ENCODE measurements at places on chromosomes 7 and 10.

DNA sequence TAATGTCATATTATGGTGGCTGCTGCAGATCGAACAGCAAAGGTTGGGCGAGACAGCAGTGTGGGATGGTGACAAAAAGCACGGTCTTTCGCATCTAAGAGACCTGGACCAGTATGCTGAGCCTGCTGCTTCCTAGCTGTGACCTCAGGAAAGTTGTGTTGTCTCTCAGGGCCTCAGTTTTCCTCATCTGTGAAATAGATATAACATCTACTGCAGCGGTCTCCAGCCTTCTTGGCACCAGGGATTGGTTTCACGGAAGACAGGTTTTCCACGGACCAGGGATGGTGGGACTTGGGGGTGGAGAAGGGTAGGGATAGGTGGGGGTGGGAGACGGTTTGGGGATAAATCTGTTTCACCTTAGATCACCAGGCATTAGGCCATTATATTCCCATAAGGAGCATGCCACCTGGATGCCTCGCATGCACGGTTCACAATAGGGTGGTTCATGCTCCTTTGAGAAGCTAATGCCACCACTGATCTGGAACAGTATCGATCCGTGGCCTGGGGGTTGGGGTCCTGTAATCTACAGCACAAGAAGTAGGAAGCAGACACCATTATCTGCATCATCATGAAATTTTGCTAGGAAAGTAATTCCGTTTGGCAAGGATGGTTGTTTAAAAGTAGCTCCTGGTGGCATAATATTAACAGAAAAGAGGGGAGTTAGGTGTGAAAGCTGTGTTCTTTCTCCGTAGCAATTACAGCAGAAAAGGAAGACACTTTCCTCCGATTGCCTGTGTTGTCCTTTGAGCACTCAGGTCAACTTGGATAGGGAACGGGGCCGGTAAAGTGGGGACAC is 10.8 kb downstream of the KLF6 start:
- DNase-seq = no peak

- no peak for DNase-seq
Measured at GRCh38 chr10:53009961-53010907, 237.7 kb upstream of the MBL2 start.

GRCh38 chr10:93604146-93604545 is 3.1 kb upstream of the RBP4 start:
- no peak for DNase-seq

GRCh38 chr7:32255036-32255435 is 184.8 kb upstream of the PDE1C start:
- DNase-seq = no peak

DNA sequence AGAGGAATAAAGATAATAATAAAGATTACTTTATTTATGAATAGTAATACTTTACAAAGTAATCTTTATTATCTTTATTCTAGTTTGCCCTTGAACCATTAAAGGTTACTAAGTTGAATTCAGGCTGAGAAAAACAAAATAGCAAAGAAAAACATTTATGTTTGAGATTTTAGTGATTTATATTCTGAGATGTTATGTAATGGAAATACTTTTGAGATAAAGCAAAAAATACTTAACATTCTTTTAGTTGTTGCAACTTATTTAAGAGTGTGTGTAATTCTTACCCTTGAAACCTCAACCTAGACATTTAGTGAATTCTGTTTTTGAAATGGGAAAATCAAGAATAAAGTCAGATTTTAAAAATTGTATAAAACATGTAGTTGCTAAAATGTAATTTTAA is 40.0 kb downstream of the MINPP1 start:
- no peak for DNase-seq

GRCh38 chr10:72588266-72588665 is 37.6 kb downstream of the MICU1 start:
- no peak for DNase-seq

- DNase-seq = no peak
Measured at GRCh38 chr7:150321788-150322113, 1.4 kb upstream of the LRRC61 start.

- no peak for DNase-seq
Measured at GRCh38 chr10:113856563-113856962, 2.1 kb downstream of the NHLRC2 start.

DNA sequence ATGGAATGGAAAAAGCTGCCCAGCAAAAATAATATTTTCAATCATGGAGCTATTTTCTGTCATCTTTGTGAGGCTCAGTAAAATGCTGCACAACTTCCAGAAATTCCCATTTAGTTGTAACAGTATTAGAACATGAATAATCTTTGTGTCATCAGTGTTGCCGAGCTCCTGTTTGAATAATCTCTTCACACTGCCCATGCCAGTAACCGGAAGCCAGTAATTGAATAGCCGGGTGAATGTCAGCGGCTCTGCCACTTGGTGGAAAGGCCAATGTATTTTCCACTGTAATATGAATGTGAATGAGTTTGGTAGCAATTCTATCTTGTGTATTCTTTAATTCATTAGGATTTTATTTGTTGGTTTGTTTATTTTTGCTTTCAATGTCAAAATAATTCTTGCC is 172.5 kb upstream of the INSYN2A start:
- DNase-seq = no peak

GRCh38 chr7:100200693-100201092 is 19.1 kb upstream of the PVRIG start:
- DNase-seq = no peak

DNA sequence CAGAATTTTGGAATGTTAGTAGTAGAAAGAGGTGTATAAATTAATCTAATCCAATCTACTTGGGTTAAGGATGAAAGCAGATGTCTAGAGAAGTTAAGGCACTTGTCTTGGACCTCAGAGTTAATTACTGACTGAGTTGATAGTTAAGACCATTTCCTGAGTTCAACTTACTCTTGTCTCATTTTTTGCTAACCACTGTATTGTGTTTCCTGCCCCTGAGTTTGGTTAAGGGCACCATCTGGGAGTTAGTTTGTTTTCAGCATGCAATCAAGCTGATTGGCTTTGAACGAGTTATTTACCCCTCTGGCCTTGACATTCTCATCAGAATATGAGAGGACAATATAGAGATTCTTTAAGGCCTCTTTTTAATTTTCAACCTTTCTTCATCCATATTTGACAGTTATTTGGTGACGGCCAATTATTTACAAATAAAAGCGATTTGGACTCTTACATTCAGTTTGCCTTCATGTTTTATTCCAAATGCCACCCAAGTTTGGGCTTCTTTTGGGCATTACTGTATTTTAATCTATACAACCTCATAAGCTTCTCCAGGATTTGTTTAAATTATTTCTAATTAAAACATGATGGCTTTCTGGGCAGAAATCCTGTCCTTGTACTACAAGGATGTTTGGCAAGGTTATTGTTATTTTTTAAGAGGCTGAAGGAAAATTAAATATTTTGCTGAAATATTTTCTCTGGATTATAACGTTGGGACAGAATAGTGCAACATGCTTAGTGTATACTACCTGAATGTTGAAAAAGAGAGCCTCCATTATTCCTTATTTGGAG is 225.0 kb downstream of the CACNB2 start:
- DNase-seq = no peak

GRCh38 chr7:24401628-24402593 is 117.9 kb downstream of the NPY start:
- DNase-seq = no peak

DNA sequence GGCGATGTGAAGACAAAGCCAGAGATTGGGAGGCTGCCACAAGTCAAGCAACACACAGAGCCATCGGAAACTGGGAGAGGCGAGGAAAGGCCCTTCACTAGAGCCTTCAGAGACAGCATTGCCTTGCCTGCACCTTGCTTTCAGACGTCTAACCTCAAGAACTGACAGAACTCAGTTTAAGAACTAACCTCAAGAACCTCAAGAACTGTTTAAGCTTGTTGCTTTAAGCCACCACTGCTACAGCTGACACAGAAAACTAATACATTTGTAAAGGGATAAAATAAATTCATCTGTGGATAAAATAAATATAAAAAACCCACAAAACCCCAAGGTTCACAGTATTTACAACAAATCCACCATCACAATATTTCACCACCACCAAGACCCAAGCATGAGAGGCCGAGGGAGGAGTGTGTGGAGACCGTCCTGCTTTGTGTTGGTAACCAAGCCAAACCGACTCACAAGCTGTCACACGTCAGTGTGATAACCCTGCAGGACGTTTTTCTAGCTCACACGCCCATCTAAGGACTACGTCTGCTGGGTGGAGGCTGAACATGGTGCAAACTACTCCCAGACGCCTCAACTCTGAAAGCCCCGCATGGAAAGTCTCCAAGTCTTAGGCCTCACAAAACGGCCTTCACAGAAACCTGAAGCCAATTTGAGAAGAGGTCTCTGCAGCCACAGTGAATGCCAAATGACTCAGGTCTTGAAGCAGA is 116.8 kb downstream of the ABLIM1 start:
- DNase-seq = peak; percentile 64

DNA sequence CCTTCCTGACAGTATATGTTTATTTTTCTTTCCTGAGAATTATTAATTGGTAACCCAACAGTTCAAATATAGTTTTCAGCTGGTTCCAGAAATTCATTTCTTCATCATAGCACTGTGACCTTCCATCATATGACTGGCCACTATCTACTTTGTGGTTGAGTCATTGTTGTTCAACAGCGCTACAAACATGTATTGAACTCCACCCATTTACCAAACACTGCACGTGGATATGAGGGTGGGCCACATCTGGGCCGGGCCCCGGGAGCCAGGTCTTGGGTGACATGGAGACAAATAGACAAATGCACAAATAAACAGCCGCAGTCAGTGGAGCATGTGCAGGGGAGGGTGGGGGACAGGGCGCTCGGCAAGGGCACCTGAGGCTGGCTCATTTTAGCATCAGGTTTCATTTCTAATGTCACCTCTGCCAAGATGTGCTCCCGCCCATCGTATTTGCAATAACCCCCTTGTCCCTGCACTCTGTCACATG is 24.0 kb upstream of the EEPD1 start:
- no peak for DNase-seq

DNA sequence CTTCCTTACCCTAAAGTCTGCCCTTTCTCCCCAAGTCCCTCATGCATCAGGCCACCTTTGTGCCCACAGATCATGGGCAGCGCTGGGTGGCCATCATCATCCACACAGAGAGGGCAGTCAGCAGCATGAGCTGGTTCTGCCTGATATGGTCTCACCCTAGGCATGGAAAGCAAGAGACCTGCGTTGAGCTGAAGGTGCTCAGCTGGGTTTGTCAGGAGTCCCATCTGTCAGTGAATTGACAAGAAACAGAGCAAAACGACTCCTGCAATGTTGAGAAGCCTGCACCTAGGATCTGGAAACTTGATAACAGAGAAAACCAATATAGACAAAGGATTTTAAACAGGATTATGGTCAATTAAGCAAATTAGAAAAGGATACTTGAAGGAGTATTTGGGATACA is 242.7 kb upstream of the PRSS1 start:
- no peak for DNase-seq

- no peak for DNase-seq
Measured at GRCh38 chr7:108057951-108058481, 55.1 kb upstream of the LAMB1 start.

DNA sequence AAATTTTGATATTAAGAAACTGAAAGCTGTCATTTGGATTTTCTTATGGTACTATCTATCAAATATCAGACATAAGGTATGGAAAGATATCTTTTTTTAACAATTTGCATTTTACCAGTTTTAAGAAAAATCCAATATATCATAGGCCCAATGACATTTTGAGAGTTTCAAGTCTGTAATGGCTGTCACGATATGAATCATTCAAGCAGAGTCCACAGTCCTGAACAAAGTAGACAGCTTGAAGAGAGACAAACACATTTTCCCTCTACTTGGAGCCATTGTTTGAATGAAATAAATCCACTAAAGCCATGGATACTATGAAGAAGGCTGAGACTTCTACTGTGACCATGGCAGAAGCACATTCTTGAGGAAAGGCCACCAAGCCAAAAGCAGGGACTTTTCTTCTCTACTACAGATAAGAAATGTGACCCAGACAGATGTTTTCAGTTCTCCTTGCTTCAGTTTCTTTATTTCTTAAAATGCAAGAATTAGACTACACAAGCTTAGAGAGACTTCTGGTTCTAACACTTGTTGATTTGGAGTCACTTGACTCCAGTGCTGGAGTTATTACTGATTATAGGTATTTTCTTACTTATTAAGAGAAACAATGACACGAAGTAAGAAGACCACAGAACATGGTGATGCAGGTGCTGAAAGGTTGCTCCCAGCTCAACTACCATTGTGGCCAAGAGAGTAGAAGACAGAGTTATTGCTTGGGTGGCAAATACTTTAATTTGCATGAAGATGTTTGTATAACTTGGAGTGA is 429.1 kb downstream of the KIF20B start:
- no peak for DNase-seq

DNA sequence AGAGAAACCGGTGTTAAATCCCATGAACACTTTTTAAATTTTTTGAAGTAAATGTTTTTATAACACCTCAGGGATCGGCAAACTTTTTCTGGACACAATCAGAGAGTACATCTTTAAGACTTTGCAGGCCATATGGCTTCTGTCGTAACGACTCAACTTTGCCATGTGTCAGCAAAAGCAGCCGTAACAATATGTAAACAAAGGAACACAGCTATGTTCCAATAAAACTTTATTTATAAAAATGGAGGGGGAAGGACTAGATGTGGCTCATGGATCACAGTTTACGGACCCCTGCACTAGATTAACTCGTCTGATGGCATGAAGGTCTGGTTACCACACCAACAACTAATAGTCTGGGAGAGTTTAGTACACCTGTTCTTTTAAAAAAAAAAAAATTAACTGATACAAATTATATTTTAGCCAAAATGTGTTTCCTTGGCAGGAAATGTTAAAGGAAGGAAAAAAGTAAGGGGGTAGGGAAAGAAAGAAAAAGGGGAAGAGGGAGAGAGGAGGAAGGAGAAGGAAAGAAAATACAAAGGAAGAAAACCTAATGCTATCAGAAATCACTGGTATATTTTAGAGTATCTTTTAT is 50.2 kb downstream of the ABI1 start:
- DNase-seq = no peak

DNA sequence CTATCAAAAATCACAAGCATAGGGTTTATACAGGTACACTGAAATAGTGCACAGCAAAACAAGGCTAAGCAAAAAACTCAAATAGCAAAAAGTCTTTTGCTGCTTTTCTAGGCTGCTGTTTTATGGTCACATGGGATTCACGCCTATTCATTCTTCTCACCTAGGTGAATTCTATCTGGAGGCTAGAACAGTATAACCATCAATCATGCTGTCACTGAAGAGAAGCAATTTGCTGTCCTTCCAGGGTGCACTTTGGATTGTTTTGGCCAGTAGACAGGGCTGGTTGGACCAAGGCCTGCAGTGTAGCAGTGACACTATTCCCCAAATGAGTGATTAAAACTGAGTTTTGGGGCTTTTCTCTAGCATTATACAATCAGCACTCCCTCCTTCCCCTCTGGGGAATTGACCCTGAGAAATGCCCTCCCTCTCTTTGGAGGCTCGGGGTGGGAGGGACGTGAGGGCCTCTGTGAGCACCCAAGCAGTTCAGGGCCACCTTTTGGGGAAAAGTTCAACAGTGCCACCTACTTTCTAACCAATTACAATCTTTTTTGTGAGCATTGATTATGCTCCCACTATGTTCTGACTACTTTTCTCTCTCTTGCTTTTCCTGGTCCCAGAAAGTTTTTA is 16.2 kb upstream of the SND1 start:
- DNase-seq = no peak

GRCh38 chr7:22858640-22859561 is 36.3 kb upstream of the TOMM7 start:
- no peak for DNase-seq

GRCh38 chr7:101595246-101595645 is 33.9 kb downstream of the MYL10 start:
- no peak for DNase-seq

GRCh38 chr10:49050366-49050765 is 65.0 kb downstream of the VSTM4 start:
- DNase-seq = no peak

GRCh38 chr10:116237260-116237659 is 35.7 kb downstream of the GFRA1 start:
- DNase-seq = no peak

GRCh38 chr10:26843736-26844135 is 17.0 kb downstream of the ABI1 start:
- DNase-seq = no peak

Data from activated CD4-positive, alpha-beta T cell treated with anti-CD3 and anti-CD28 coated beads for 4 hours (primary cell).